Stimulated activated CD4-positive, alpha-beta T cell treated with anti-CD3 and anti-CD28 coated beads, Interleukin-1b, Interleukin-23, amount 100 ng/mL, for 4 hours (primary cell): ENCODE measurements at places on chromosomes 6 and 20.

- no peak for DNase-seq
Observed at GRCh38 chr6:41275489-41275888, 11.0 kb downstream of the TREM1 start.

DNA sequence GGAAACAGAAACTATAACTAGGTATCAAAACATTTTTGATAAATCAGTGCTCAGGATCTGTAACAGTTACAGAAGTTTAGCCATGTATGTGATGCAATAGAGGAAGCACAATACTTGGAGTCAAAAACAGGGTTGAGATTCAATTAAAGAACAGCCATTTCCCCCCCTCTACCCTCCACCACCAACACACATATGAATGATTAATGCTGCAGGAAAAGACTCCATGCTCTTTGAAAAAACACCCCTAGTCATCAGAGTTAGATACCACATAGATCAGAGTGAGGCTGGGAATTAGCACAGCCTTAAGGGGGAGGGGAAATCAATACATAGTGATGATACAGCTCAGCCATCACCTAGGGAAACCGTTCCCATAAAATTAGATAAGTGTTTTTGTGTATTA is 108.9 kb upstream of the EMILIN3 start:
- no peak for DNase-seq

DNA sequence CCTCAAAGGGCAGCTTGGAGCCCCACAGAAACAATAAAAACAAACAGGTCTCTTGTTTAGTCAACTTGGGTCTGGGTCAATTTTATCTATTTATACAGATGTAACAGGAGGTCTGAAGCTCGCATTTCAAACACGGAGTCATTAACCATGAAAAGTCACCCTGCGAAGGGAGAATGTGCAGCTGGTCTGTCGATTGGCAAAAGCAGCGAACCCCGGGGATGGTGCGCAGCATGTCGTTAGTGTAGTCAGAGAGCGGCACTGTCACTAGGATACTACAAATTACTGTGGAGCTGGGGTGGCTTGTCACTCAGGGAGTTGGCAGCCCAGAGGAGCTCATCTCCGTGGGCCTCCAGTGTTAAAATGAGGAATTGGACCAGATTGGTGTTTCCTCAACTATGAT is 190.4 kb upstream of the ARG1 start:
- no peak for DNase-seq

DNA sequence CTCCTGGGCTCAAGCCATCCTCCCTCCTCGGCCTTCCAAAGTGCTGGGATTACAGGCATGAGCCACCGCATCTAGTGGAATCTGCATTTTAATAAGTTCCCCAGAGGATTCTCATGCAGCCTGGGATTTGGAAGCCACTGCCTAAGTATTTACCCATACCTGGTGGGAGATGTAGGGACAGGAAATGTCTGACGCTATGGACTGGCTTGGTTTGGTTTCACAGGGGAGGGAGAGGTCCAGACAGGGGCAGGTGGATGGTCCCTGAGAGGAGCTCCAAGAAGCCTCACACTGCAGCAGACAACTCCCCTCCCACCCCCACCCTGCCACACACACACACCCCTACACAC is 4.4 kb downstream of the VSTM2L start:
- no peak for DNase-seq

GRCh38 chr20:57106030-57106682 is 160.3 kb downstream of the BMP7 start:
- DNase-seq: no peak

- no peak for DNase-seq
Observed at GRCh38 chr6:113442040-113442439, 415.1 kb upstream of the MARCKS start.

- DNase-seq: no peak
Observed at GRCh38 chr20:62533591-62534495, 58.0 kb upstream of the GATA5 start.

GRCh38 chr6:7805850-7806214 is 79.9 kb downstream of the BMP6 start:
- DNase-seq: no peak

DNA sequence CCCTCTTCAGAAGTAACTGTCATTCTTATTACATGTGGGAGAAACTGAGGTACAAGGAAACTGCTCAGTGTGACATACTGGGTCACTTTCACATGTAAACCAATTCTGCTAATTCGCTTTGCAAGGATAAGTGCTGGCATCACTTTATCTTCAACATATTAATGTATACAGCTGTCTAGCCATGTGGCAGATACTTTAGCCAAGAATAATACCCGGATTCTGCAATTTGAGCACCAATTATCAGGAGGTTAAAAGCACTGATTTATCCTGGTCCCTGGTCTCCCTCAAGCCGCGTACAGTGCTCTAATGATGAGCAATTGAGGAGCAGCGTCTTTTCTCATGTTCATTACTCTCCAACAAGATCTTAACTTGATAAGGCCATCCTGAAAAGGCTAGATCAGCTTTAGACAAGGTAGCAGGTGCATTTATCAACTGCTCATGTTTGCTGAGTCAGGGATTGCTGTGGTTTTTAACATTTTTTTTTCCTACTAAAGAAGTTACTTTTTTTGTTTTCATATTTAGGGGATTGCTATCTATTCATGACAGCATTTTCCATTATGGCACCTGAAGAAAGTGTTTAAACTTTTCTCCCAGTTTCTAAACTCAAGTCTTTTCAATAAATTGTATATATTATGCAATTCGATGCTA is 1066.3 kb upstream of the MAP3K7 start:
- no peak for DNase-seq

GRCh38 chr6:139355777-139356445 is 18.5 kb downstream of the CITED2 start:
- DNase-seq: no peak

DNA sequence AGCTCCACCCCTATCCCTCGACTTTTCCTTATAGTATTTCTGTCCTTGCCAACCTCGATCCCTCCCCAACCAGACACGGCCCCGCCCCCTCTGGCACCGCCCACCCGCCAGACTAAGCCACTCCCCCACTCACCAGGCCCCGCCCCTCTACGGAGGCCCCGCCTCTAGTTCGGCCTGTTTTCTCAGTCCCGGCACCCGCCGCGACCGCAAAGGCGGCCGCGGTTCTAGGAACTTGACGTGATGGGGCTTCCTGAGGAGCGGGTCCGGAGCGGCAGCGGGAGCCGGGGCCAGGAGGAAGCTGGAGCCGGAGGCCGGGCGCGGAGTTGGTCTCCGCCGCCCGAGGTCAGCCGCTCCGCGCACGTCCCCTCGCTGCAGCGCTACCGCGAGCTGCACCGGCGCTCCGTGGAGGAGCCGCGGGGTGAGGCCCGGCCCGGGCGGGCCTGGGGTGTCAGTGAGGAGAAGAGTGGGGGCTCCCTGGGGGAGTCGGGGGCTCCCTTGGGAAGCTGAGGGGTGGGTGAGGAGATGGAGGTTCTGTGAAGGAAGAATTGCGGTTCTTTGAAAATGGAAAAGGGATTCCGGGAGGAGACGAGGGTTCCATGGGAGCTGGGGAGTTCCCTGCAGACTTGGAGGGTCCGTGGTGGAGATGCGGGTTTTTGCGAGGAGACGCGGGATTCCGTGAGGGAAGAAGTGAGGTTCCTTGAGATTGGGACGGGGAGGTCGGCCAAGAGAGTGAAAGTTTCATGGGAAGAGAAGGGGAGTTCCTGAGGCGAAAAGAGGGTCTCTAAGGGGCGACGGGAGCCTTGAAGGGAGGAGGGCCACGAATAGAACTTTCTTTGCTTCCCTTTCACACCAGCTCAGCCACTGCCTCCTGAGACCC is at the start of gene ACSS2:
ACSS2 (plus strand) TSS at position 207 of the 877 bp plus-strand sequence; CDS start at position 241, 34 bp downstream.
- peak; percentile 98 for DNase-seq

- DNase-seq: peak; percentile 74
Observed at GRCh38 chr6:14857501-14857900, 388.4 kb upstream of the JARID2 start.

- DNase-seq: no peak
Observed at GRCh38 chr20:18739751-18740166, 73.8 kb upstream of the SCP2D1 start.

GRCh38 chr20:6735942-6736845 is 31.3 kb upstream of the BMP2 start:
- no peak for DNase-seq

DNA sequence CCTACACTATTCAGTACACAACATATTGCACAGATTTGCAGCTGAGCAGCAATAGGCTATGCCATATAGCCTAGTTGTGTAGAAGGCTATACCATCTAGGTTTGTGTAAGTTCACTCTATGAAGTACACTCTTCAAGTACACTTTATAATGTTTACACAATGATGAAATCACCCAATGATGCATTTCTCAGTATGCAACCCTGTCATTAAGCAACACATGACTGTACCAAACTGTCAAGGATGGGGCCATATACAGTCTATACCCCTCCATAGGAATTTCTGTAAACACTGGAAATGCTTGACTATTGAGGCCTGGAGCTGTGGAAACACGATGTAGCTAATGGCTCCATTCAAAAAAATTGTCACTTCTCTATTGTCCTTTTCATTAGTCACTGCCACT is 535.4 kb downstream of the EPM2A start:
- DNase-seq: no peak

DNA sequence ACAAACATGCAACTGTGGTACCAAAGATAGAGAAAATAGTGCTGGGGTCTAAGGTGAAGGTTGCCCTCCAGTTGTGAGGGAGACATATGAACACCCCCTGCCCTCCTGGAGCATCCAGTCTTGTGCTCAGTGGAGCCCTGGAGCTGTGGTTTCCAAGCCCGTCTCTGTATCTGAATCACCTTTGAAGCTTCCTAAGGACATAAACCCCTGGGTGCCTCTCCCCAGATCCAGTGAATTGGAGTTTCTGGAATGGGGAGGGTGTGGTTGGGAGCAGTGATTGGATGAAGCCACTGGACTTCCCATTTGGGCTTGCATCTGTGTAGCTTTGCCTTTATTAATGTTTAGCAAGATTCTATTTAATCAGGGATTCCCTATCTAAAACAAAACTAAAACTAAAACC is 22.4 kb upstream of the E2F3 start:
- no peak for DNase-seq

DNA sequence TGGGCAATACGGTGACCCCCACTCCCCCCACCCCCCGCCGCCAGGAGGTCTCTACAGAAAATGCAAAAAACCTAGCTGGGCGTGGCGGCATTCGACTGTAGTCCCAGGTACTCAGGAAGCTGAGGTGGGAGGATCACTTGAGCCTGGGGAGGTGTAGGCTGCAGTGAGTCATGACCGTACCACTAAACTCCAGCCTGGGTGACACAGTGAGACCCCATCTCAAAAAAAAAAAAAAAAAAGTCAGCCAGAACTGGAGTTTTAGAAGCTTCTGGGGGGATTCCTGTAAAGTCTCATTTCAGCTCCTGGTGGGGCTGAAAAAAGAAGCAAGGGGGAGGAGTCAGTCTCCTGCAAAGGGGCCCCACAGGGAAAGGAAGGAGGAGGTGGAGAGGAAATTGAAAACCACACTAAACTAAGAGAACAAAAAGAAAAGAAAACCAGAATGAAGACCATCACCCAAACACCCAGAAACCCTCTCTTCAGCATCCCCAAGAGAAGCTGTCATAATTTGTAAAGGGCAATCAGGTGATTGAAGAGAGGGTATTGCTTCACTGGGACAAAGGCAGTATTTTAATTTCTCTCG is 50.4 kb downstream of the NOL4L start:
- no peak for DNase-seq

DNA sequence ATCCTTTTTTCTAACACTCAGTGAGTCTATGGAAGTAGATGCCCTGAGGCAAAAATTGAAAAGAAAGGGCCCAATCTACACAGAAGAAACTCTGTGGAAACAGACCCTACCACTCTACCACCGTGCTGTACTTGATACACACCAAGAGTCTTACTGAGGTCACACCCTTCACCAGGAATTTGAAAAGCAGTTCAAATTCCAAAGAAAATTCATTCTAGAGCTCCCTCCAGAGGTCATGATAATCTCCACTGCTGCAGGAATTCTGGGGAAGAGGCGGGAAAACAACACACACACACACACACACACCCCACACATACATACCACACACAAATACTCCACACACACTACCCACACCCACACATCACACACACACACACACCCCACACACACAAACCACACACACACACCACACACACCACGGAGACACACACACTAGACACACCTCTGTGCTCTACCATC is 336.8 kb downstream of the HDGFL1 start:
- no peak for DNase-seq

GRCh38 chr6:28606424-28607391 is 81.0 kb downstream of the GPX5 start:
- peak; percentile 48 for DNase-seq

DNA sequence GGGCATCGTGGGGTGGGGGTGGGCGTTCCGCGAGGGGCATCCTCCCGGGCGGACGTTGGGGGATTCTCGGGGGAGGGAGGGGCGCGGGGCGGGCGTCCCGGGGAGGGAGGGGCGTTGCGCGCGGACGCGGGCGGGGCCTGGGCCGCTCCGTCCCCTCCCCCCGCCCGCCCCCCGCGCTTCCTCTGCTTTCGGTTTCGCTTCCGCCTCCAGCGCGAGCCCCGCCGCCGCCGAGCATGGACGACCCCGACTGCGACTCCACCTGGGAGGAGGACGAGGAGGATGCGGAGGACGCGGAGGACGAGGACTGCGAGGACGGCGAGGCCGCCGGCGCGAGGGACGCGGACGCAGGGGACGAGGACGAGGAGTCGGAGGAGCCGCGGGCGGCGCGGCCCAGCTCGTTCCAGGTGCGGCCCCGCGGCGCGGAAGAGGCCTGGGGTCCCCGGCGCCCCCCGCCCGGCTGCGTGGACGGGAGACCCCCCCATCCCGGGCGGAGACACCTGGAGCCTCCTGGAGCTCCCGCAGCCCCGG is at the start of gene OGFR:
OGFR (plus strand) TSS at position 209 of the 528 bp plus-strand sequence; CDS start at position 234, 25 bp downstream.
- DNase-seq: peak; percentile 69

DNA sequence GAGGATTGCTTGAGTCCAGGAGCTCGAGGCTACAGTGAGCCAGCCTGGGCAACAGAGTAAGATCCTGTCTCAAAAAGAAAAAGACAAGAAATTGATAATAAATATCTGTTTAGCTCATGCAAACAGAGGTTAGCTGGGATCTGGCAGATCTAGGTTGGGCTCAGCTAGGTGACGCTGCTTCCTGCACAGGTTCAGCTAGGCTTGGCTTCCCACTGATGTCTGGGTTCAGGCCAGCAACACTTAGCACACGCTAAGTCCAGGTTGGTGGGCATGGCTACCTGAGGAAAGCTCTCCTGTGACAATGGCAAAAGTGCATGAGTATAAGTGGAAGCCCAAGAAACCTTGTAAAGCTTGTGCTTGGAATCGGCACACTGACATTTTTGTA is 48.7 kb downstream of the RIN2 start:
- no peak for DNase-seq

DNA sequence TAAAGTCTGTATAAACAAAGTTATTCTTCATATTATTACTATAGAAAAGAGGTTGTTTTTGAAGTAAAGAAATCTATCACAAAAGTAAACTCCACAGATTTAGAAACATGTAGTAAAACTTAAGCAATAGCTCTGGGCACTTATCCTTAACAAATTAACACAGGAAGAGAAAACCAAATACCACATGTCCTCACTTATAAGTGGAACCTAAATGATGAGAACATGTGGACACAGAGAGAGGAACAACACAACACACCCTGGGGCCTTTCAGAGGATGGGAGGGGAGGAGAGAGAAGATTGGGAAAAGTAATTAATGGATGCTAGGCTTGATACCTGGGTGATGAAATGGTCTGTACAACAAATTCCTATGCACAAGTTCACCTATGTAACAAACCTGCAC is 57.2 kb downstream of the C6orf58 start:
- DNase-seq: no peak
